Activated CD4-positive, alpha-beta T cell treated with anti-CD3 and anti-CD28 coated beads, Interleukin-2, amount 50 U/mL, for 1 hour (primary cell): ENCODE measurements at places on chromosomes 5 and 9.
A peak's percentile ranks its signal among the peaks of the same experiment; 100 is the strongest.

- no peak for DNase-seq
Observed at GRCh38 chr5:146342882-146343865, 4.5 kb downstream of the POU4F3 start.

- no peak for DNase-seq
Observed at GRCh38 chr5:132981288-132981687, 17.9 kb upstream of the AFF4 start.

DNA sequence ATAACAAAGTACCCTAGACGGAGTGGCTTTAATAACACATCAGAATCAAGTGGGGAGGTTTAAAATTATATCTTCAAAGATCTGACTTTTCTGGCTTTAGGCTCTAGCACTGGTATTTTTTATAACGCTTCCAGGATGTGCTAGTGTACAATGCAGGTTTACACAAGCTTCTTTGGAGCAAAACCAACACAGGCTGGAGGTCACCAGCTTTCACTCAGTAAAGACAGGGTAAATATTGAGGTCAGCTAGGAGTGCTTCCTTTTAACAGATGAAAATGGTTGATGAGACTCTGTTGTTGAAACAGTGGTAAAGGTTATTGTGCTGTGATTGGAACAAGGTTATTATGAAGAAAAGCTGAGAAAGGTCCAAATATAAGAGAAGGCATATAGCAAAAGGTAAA lies 414.2 kb downstream of the TAF11L14 start:
- DNase-seq: no peak

DNA sequence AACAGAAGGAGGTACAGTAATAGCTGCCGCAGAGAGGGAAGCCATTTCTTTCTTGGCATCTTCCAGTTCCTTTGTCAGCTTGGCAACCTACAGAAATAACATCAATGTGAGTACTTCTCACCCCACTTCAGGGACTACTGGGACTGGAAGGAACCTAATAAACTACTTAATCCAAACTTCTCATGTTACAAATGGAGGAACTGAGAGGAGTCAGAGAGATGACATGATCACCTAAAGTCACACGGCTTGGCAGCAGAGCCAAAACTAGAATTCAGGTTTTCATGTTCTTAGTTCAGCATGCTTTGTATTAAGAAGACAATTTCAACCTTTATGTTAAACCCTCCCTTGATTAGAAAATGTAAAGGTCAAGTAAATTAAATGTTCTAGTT lies 44.7 kb downstream of the DIAPH1 start:
- DNase-seq: no peak

- no peak for DNase-seq
Observed at GRCh38 chr5:156798201-156798600, 51.9 kb upstream of the PPP1R2B start.

DNA sequence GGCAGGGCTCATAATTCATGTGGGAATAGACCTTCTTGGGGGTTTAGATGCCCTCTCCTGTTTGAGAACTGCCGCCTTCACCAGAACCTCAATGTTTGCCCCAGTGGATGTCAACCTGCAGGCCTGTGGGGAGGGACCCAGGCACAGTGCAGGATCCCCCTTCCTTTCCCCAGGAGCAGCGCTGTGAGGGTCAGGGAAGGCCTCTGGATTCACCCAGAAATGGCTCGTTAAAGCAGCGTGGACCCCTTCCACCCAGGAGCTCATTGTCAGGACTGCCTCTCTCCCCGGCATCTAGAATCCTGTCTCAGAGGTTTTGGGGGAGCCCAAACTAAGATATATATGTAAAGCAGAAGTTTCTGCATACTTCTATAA lies 188.3 kb downstream of the GADD45G start:
- DNase-seq: no peak

DNA sequence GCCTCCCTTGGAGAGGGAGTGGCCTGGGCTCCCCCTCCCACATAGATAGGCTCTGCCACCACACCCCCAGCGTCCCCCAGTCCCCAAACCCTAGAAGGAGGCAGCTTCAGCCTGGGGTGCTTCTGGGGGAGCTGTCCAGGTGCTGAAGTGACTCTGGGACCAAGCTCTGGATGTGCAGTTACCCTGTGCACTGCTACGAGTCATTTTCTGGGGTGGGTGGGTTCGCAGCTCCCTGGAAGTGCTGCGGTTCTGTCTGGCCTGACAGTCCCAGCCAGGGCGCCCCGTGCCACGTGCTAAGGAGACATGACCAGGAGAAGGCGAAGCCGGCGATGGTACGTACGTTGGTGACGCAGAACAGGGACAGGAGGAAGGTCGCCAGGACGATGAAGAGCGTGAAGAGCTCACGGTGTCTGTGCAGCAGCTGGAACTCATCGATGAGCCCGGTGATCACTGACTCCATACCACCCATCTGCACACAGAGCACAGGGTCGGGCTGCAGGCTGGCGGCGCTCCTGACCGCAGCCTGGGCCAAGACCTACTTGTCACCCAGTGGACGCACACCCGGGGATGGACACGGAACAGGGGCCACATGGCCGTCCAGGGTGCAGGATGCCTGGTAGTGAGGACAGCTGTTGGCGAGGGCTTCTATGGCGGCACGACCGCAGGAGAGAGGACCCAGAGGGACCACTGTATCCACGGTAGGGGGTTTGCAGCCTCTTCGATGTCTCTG lies 35.7 kb downstream of the SLC6A3 start:
- no peak for DNase-seq

- DNase-seq: no peak
Observed at GRCh38 chr9:13431222-13431536, 151.7 kb upstream of the MPDZ start.

GRCh38 chr5:143642791-143643190 lies 169.2 kb upstream of the HMHB1 start:
- no peak for DNase-seq

DNA sequence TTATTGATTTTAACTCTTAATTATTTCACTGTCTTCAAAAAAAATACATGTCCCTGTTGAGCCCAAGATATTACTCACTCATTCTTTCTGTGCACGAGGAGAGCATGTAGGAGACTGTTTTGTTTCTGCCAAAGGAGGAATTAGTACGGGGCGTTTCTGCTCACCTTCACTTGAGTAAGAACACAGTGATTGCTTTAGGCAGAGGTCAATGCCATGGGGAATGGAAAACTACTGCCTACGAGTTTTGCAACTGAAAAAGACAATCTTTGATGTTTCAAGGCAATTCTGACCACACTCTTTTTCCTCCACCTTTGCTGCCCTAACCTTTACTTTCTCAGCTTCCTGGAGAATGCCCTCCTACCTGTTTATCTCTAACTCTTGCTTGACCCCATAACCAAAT lies 109.4 kb downstream of the CCDC192 start:
- no peak for DNase-seq

DNA sequence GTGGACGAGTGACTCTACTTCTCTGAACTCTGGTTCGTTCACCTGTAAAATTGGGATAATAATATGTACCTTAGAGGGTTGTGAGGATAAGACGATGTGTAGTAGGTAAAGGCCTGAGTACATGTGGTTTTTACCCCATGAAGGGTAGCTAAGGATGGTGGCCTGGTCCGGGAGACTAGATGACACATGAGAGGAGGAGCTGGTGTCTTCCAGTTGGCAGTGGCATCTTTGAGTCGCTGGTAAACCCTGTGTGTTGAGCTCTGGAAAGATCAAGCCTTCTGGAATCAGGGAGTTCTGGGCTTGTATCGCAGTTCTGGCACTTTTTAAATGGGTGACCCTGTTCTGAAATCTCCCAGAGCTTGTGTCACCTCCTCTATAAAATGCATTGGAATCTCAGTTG lies 166.4 kb upstream of the ZNF618 start:
- DNase-seq: no peak

- no peak for DNase-seq
Observed at GRCh38 chr5:59342181-59342580, 551.3 kb downstream of the PDE4D start.

DNA sequence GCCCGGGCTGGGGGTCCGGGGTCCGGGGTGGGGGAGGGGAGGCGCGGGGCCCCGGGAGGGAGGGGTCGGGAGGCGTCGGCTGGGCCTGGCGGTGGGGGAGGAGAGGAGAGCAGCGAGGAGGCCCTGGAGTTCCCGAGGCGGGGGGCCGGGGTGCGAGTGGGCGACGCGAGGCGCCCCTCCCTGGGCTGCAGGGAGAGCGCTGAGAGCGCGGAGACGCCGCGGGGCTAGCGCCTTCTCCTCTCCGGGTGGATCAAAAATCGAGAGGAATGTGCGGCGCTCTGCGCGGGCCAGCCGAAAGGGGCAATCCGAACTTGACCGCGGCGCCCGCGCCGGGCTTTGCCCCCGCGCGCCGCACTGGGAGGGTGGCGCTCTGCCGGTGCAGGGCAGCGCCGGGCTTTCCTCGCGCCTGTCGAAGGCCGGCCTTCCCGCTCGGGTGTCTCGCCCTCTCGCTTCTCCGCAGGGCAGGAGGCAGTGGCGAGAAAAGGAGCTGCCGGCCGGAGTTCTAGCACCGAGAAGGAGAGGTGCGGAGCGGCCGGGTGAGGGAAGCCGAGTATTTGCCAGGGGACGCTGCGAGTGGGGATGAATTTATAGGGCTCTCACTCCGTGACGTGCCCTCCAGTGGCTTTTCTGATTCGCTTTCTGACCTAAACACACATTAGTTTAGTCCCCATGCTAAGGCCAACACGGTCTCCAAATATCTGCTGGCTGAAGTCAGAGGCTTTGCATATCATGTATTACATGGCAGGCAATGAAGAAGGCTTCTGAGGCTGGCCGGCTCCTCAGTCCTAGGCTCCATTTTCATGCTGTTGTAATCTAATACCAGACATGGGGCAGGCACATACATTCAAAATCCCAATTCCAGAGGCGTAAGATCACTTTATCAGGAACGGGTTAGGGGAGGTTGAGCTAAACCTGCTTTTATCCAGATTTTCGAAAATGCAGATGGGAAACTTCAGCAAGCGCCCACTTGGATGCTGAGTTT lies 503 bp upstream of the GDNF start:
- DNase-seq: no peak

- no peak for DNase-seq
Observed at GRCh38 chr9:71663216-71663615, 105.1 kb downstream of the CEMIP2 start.

- DNase-seq: no peak
Observed at GRCh38 chr5:50759526-50760270, 93.3 kb downstream of the PARP8 start.

DNA sequence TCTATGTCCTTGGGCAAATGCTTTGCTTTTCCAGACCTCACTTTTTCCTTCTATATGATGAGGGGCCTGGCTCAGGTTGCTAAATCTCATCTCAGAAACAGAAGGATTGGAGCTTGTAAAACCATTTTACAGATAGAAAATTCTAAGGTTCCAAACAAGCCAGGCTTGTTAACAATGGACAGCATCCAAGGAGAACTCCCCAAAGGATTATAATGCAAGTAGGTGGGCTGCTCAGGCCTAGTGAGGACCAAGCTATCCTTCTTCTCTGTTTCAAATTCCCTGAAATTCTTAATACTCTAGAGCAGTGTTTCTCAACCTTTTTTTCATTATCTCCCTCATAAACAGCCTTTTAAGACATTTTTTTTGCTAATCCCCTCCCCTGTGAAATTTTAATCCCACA lies 269.8 kb downstream of the TMEM38B start:
- no peak for DNase-seq

- no peak for DNase-seq
Observed at GRCh38 chr9:126093771-126094170, 232.9 kb upstream of the MVB12B start.

GRCh38 chr5:109478830-109479229 lies 69.1 kb upstream of the PJA2 start:
- DNase-seq: no peak

- no peak for DNase-seq
Observed at GRCh38 chr5:95682891-95683290, at the start of gene SPATA9. Gene SPATA9, minus strand, starts transcription at chr5:95682991. Its CDS starts 137 bp downstream, at chr5:95682854.

DNA sequence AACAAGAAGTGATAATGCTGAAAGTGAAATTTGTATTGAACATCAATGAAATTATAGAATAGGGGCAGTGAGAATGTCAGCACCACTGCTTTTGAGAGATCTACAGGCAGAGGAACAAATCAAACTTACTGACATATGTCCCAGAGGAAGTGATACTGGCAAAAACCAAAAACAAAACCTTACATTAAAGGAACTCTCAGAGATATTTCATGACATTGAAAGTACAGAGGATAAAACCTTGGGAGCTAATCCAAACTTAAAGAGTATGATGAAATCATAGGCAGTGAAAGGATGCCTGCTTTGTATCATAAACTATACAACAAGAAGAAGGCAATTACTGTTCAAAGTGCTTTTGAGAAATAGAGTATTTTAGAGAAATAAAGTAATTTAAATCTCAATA lies 90.4 kb upstream of the SV2C start:
- DNase-seq: no peak

GRCh38 chr5:107486489-107486888 lies 184.2 kb downstream of the EFNA5 start:
- no peak for DNase-seq

DNA sequence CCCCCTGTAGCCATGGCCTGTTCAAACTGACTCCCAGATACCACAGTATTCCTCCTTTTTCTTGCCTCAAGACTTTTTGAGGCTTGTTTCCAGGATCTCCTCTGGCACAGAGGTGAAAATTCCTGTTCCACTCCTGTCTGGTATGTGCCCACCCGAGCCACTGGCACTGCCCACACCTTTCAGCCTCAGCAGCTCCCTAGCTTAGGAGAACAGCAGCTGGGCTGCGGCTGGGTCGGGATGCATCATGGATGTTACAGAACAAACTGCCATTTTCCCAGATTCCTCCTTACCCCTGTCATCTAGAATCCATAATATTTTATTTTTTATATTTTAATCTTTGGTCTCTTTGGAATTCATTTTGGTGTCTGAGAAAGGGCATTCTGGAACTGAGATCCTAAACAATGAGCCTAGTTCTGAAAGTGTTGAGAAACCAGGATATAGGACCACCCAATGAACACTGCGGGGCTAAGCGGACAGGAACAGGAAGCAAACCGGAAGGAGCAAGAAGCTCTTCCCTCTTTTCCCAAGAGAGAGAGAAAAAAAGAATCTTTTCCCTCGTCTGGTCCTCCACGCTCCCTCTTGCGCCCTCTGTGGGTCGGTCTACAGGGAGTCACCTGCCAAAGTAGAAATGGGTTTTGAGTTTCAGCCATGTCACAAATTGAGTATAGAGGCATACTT lies 12.5 kb downstream of the OR2S2 start:
- DNase-seq: peak; percentile 70

GRCh38 chr5:129244478-129244877 lies 149.9 kb downstream of the ISOC1 start:
- no peak for DNase-seq

DNA sequence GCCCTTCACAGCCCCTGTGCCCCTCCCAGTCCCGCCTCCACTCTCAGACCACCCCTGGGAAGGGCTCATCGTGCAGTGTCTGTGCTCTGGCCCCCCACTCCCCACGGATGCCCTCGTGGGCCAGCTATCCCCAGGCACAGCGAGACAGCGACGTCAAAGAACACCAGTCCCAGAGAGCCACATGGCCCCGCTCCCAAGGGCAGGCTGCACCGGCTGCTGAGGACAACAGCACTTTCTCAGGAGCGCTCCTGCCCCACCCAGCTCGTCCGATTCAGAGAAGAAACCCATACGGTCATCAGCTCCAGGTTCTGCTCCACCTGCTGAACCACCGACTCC lies 4.8 kb upstream of the SNAPC4 start:
- no peak for DNase-seq

- DNase-seq: no peak
Observed at GRCh38 chr9:87102126-87102525, 154.8 kb upstream of the GAS1 start.
